ENCODE measurements at places on chromosomes 3 and 15.
A peak's percentile ranks its signal among the peaks of the same experiment; 100 is the strongest.

- peak; percentile 76 for ATAC-seq
Observed at GRCh38 chr3:188123170-188123905, 30.6 kb upstream of the LPP start.

DNA sequence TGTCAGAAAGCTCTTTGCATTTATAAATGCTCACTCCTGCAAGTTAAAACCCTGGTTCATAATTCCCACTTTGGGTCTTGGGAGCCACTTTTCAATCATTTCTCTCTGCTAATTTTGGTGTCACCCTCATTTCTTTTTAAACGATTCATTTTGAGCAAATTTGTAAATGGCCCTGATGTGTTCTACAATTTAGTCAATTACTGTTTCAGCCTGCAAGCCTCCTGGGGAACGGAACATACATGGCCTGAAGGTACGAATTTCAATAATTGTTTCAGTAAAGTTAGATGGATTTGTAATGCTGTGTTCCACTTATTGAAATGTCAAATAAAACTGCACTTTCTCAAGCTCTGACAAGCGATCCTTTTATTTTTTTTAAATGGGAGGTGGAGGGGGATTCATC is 43.2 kb downstream of the MAP2K5 start:
- ATAC-seq, result no peak

DNA sequence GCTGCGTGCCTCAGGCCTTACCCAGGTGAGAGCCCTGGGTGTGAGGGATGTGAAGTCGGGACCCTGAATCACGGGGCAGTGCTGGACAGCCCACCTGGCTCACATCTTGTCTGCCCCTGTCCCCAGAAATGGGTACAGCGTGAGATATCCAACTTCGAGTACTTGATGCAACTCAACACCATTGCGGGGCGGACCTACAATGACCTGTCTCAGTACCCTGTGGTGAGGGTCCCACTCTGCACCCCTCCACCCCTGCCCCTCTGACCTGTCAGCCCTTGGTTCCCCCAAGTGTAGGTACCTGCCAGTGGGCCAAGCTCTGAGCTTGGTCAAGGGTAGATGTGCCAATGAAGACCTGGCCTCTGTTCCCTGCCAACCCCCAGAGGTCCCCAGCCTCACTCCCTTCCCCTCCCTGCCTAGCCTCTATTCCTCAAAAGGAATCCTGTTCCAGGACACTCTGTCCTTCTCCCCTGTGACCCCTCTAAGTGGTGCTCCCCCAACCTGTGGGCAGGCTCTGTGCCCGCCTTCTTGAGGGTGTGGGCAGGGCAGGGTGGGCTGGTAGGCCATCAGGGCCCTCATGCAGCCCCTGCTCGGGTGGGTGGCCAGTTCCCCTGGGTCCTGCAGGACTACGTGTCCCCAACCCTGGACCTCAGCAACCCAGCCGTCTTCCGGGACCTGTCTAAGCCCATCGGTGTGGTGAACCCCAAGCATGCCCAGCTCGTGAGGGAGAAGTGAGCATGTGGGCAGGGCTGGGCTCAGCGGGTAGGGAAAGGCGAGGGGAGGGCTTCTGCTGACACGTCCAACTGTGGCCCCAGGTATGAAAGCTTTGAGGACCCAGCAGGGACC is 25.1 kb downstream of the NBEAL2 start:
- no peak for ATAC-seq

DNA sequence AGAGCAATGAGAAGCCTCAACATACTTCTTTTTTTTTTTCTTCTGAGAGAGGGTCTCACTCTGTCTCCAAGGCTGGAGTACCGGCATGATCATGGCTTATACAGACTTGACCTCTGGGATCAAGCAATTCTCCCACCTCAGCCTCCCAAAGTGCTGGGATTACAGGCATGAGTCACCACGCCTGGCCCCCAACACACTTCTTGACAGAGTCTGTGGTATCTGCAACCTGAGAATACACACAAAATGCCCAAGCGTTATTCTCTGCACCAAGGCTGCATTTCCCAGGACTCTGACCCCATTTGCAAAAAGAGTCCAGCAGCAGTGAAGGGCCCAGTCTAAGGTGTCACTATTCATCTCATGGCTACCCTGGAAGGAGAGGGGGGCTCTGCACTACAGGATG is 42.7 kb upstream of the BLM start:
- ATAC-seq, result no peak

DNA sequence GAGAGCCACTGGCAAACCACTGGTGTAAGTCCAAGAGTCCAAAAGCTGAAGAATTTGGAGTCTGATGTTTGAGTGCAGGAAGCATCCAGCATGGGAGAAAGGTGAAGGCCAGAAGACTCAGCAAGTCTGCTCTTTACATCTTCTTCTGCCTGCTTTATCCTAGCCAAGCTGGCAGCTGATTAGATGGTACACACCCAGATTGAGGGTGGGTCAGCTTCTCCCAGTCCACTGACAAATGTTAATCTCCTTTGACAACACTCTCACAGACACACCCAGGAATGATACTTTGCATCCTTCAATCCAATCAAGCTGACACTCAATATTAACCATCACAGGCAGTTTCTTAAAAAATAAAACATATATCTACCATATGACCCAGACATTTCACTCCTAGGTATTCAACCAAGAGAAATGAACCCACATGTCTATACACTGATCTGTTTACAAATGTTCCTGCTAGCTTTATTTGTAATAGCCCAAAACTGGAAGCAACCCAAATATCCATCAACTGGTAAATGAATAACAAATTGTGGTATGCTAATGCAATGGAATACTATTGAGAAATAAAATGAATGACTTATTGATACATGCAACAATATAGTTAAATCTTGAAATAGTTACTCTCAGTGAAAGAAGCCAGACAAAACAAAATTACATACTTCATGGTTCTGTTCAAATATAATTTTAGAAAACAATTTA is 373.8 kb downstream of the ZNF385D start:
- ATAC-seq, result no peak

DNA sequence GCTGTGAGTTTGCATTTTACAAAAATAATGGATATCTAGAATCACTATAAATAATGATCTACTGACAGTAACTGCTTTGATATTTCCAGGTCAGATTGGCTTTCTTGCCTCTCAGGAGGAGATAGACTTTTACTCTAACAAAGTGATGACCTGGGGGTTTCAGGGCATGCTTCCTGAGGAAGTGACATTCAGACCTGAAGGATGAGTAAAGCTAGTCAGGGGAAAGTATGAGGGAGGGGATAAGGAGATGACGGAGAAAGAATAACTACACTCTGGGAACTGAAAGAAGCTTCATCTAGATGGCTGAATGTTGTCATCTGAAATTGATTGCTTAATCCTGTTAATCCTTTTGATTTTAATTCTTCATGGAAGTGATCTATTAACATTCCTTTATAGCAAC is 32.2 kb downstream of the ARMC8 start:
- ATAC-seq, result no peak

DNA sequence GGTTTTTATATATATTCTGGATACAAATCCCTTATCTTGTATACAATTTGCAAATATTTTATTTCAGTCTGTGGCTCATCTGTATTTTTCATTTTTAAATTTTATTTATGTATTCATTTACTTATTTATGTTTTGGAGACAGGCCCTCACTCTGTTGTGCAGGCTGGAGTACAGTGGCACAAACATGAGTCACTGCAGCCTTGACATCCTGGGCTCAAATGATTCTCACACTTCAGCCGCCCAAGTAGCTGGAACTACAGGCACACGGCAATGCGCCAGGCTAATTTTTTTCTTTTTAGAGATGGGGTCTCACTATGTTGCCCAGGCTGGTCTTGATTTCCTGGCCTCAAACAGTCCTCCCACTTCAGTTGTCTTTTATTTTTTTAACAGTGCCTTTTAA is 50.6 kb downstream of the PFN2 start:
- ATAC-seq, result no peak

DNA sequence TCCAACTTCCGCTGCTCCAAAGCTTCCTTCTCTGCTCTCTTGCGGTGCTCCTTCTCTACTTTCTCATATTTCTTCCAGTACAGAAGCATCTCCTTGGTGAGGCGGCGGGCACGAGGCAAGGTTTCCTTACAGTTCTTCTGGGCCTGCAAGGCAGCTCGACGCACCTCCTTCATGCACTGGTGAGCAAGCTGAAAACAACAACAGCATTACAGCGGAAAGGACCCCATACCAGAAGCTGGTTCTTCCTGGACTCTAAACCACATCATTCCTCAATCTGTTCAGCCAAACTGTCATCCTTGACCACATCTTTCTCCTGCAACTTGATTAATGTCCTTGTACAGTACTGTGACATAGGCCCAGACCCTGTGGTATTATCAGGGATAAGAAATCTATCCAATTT is 36.4 kb downstream of the INO80 start:
- ATAC-seq, result no peak

GRCh38 chr15:52440414-52440813 is 88.3 kb downstream of the MYO5A start:
- no peak for ATAC-seq

DNA sequence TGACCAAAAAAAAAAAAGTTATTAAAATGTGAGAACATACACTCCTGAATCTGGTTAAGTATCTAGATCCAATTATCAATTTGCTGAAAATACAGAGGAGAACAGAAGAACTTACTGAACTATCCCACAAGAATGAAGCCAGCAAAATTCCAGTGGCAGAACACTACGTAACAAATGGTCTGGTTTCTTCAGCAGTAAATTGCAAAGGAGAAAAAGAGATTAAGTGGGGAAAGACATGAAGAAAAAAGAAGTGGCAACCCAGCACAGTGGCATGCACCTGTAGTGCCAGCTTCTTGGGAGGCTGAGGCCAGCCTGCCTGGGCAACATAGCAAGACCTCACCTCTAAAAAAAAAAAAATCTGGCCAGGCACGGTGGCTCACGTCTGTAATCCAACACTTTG is 62.1 kb downstream of the LHFPL4 start:
- ATAC-seq, result no peak

- no peak for ATAC-seq
Observed at GRCh38 chr15:98126326-98127085, 166.0 kb downstream of the ARRDC4 start.

- ATAC-seq, result peak; percentile 86
Observed at GRCh38 chr3:8629151-8630021, 15.2 kb downstream of the SSUH2 start.

GRCh38 chr3:138471481-138471880 is 37.1 kb downstream of the ESYT3 start:
- no peak for ATAC-seq

DNA sequence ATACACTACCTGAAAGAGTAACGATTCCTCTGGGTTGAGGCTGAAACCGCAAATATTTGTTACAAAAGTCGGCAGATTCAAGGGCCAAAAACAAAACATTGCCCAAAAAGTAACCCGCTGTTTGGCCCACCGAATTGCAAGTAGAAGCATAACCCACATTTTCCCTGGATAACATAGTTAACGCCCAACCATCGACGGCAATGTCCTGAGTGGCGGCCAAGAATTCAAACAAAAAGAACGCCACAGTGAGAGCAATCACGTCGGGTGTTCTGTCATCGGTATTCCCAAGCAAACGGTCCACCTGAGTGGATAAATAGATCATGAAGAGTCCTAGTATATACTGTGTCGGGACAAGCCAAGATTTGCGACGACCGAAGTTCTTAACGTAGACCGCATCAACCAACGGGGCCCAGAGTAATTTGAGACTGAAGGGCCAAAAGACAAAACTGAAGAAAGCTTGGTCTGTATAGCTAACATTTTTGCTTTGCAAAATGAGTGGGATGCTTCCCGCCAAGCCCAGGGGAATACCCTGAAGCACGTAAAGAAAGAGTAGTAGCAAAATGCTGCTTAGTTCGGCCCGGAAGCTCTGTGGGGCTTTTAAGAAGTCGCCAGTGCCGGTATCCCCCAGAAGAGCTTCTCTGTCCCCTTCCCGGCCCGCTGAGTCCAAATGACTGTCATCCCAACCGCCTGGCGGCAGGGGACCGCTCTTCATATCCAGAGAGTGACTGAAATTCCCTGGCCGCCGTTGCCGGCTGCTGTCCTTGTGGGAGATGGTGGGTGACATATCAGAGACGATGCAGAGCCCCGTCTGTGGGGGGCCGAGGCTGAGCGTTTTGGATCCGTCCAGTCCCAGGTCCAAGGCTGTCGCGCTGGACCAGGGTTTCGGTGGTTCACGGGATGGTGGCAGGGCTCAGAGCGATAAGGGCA is 750 bp downstream of the SLC33A1 start:
- ATAC-seq, result no peak

GRCh38 chr3:81485444-81485865 is 276.0 kb downstream of the GBE1 start:
- ATAC-seq, result peak; percentile 93

DNA sequence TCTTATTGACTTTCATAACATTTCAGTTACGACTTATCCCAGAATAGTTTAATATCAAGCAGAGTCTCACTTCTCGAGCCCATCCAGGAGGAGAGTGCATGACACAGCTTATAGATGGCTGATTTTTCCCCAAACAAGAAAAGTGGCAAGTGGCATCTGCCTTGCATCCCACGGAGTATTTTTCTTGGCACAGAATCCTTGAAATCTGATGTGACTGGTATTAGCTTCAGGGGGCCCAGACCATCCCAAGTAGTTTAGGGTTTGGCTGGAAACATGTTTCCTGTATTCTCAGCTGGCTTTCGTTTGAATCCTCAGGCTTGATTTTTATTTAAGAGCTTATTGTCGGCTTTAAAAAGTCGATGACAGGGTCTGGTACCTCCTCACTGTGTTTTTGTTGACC is 20.7 kb upstream of the FBXL22 start:
- no peak for ATAC-seq

DNA sequence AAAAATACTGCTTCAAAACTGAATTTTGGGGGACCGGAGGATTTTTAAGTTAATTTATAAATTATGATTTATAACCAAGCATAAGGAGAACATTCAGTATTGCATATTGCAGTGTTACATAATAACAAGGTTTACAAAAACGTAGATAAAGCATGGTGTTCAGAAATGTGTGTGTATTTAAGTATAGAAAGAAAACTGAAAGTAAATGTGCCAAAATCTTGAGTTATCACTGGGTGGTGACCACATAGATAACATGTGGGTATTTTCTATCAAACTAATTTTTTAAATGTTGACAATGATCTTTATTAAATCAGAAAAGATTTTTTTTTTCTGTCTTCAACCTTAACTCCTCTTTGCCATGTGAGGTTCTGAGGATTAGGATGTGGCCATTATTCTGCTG is 32.6 kb downstream of the EIF2AK4 start:
- no peak for ATAC-seq

GRCh38 chr3:195757438-195757770 is 36.6 kb downstream of the MUC20 start:
- no peak for ATAC-seq

GRCh38 chr3:154548341-154548740 is 118.4 kb upstream of the GPR149 start:
- no peak for ATAC-seq

- no peak for ATAC-seq
Observed at GRCh38 chr3:172167892-172168648, 128.7 kb downstream of the FNDC3B start.

- no peak for ATAC-seq
Observed at GRCh38 chr3:173902871-173903270, 505.3 kb downstream of the NLGN1 start.

GRCh38 chr3:72549761-72550581 is 298.3 kb downstream of the SHQ1 start:
- ATAC-seq, result no peak

GRCh38 chr3:53775834-53776251 is 70.4 kb downstream of the CHDH start:
- no peak for ATAC-seq

Measured in stimulated activated memory B cell treated with anti-CD40 and anti-IgM and Interleukin-4, amounts not matched to agents 10 μg/mL and 1 μg/mL and 100 μg/mL, for 72 hours (primary cell).